Stimulated activated CD4-positive, alpha-beta T cell treated with anti-CD3 and anti-CD28 coated beads, Interleukin-1b, Interleukin-23, amount 100 ng/mL, for 24 hours (primary cell): ENCODE measurements at places on chromosomes 2 and 18.

GRCh38 chr2:64448041-64448426, 5.9 kb upstream of the LGALSL start:
- no peak for DNase-seq

GRCh38 chr2:129766374-129766993, 213.0 kb upstream of the RAB6C start:
- no peak for DNase-seq

- DNase-seq: no peak
These were observed 87.5 kb downstream of the ZCCHC2 start for GRCh38 chr18:62610351-62610700.

DNA sequence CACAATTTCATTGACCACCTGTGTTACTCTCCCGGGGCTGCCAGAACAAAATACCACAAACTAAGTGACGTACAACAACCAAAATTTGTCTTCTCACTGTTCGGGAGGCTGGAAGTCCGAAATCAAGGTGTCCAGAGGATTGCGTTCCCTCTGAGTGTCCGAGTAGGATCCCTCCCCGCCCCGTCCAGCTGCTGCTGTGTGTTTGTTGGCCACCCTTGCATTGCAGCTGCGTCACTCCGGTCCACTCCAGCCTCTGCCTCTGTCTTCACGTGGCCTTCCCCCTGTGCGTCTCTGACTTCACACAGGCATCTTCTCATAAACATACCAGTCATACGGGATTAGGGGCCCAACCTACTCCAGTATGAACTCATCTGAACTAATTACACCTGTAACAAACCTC, 251.8 kb upstream of the SMIM21 start:
- no peak for DNase-seq
